Activated CD4-positive, alpha-beta T cell treated with anti-CD3 and anti-CD28 coated beads, Interleukin-2, amount 50 U/mL, for 48 hours (primary cell): ENCODE measurements at places on chromosomes 4 and X.
A peak's percentile ranks its signal among the peaks of the same experiment; 100 is the strongest.

DNA sequence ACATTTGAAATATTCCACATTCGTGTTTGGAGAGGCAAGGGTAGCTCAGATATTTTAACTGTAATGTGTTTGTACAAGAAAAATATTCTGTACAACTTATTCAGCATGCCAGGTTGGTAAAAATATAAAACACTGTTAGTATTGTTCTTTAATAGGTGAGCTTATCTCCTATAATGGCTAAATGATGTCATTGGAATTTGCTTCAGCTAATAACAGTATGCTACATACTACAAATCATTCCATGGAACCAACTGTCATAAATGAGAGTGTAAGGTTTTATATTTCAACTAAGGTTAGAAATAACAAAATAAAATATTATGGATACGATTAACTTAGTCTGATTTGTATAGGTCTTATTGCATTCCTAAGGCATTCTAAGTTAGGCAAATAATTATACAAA, 206.6 kb downstream of the ADGRL3 start:
- DNase-seq, result no peak

DNA sequence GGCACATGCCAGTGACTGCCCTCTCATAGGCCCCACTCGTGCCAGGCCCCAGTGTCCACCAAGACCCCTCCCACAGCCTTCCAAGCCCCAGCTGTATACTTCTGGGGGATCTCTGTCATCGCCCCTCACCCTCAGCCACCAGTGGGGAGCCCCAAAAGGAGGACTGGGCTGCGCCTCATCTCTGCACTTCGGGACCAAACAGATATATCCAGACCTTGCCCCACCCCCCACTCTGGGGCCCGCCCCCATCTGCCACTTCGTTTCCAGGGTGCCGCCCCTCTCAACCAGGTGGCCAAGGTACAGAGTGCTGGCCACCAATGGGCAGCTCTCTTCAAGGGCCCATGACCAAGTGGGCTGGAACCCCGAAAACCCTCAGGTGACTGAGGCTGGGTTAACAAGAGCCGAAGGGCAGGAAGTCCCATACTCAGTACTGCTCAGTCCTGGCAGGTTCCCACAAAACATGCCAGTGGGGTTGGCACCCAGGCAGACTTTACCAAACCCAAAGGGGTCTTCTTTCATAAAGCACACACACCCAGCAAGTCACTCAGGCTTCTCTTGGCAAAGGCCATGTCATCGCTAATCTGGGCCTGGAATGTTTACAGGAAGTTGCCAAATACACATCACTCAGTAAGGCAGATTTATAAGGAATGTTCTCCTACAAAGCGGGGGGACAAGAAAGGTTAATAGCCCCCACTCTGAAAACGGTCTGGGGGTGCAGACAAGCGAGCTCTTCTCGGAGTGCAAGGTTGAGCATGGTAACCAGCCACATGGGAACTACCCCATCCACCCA, 4.4 kb downstream of the ZFYVE28 start:
- peak; percentile 51 for DNase-seq

DNA sequence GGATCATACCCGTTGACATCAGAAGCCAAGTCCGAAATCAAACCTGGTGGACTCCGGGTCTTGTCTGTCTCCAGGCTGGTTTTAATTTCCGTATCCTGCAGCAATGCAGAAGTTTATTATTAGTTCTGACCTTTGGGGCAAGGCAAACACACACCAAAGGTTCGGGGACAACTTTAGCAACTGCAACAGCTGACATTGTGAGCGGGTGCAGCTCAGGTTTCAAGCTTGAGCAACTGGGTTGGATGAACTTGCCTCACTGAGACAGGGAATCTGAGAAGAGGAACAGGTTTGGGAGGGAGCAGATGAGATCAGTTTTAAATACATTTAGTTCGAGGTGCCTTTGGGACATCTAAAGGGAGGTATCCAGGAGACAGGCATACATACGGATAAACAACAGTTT, 110.7 kb downstream of the GNL3L start:
- no peak for DNase-seq

DNA sequence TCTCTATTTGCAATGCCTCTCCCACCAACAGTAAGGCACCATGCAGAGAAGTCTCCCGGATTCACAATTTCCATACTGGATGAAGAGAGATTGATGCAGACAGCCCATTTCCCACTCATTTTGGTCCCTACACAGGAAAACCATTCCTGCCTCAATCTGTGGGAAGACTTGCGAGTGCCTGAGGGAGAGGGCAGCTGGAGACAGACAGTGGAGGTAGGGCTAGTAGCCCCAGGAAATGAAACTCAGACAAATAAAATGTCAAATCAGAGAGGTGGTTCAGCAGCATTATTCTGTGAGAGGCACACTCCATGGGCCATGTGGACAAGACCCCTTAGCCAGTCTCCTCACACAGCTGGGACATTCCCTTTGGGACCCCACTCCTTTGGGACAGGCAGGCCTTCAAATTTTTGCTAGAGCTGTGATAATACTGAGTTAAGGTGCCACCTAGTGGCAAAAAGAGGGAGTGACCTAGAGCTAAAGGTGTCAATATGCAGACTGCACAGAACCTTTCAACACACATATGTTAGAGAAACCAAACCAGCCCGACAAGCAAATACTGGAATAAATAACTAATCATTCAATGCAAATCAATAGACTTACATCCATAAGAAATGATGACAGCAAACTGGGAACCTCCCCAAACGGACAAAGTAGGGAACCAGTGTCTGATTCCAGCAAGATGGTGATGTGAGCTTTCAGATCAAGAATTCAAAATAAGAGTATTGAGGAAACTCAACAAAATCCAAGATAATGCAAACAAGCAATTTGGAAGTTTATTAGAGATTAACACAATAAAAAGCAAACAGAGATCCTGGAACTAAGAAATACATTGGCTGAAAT, 1865.3 kb upstream of the AGA start:
- peak; percentile 2 for DNase-seq

- no peak for DNase-seq
These were observed 20.3 kb upstream of the GUCY1B1 start for GRCh38 chr4:155738548-155738947.

GRCh38 chr4:5971078-5971450, 47.2 kb downstream of the C4orf50 start:
- DNase-seq, result no peak

DNA sequence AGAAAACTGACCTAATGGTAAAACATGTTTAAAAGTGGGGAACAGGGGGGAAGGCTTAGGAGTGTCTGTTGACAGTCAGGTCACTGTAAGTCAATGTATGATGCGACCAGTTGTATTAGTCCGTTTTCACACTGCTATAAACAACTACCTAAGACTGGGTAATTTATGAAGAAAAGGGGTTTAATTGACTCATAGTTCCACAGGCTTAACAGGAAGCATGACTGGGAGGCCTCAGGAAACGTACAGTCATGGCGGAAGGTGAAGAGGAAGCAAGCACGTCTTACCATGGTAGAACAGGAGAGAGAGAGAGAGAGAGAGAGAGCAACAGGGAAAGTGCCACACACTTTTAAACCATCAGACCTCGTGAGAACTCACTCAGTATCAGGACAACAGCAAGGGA, 13.0 kb upstream of the PLAC1 start:
- no peak for DNase-seq

DNA sequence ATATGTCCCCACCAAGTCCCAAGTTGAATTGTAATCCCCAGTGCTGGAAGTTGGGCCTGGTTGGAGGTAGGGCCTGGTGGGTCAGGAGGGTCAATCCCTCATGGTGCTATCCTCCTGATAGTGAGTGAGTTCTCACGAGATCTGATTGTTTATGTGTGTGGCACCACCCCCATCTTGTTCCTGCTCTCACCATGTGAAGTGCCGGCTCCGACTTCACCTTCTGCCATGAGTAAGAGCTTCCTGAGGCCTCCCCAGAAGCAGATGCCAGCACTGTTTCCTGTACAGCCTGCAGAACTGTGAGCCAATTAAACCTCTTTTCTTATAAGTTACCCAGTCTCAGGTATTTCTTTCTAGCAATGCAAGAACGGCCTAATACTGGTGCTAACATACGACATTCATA, 22.7 kb upstream of the TMEM33 start:
- DNase-seq, result no peak

DNA sequence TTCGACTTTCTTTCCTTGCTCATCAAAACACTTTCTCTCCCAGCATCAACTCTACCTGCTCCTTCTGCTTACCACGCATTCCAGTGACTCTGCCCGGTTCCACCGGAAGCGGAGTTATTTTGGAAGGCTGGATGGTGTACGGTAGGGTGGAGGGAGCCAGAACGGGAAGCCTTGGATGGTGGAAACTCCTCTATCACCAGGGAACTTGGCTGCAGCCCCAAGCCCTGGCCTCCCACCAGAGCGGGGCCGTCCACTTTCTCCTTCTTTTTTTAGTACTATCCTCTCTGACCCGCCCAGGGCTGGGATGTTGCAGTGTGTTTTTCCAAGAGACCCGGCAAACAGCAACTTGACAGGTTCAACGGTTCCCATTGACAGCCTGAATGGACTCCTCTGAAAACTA, 27.6 kb downstream of the ADGRG2 start:
- no peak for DNase-seq

DNA sequence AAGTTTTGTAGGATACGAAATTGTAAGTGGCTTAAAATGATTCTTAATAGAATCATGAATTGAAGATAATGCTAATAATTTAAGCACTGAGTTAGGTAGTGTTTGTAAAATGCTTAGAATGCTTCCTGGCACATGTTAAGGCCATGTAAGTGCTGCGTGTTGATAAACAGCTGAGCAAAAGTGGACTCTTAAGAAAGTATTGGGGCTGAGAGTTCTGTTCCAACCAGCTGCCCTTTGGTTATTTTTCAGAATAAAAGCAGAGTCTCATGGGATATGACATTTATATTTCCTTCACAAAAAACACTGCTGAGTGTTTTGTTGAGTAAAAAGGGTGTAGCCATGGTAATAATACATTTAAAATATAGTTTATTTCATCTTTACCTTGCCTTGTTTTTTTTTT, 42.5 kb downstream of the HTT start:
- DNase-seq, result no peak

GRCh38 chr4:101065935-101066485, 281.3 kb downstream of the PPP3CA start:
- DNase-seq, result no peak

- peak; percentile 51 for DNase-seq
These were observed 87.0 kb downstream of the PHOX2B start for GRCh38 chr4:41661442-41662076.

DNA sequence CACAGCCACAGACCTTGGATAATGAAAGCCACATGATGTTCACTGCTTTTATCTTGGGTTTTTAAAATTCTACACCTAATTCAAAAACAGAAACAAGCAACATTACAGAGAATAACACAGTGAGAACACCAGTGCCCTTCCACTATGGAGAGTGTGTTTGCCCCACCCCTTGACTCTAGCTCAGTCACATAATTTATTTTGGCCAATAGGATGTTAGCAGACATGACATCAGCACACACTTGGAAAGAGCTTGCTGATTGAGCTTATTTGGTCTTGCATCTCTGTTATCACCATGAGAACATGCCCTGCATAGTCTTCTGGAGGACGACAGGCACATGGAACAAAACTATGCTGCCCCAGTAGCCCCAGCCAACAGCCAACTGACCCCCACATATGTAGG, 118.1 kb downstream of the HNRNPD start:
- no peak for DNase-seq

- DNase-seq, result no peak
These were observed 161.2 kb upstream of the SPRY1 start for GRCh38 chr4:123235431-123235830.

DNA sequence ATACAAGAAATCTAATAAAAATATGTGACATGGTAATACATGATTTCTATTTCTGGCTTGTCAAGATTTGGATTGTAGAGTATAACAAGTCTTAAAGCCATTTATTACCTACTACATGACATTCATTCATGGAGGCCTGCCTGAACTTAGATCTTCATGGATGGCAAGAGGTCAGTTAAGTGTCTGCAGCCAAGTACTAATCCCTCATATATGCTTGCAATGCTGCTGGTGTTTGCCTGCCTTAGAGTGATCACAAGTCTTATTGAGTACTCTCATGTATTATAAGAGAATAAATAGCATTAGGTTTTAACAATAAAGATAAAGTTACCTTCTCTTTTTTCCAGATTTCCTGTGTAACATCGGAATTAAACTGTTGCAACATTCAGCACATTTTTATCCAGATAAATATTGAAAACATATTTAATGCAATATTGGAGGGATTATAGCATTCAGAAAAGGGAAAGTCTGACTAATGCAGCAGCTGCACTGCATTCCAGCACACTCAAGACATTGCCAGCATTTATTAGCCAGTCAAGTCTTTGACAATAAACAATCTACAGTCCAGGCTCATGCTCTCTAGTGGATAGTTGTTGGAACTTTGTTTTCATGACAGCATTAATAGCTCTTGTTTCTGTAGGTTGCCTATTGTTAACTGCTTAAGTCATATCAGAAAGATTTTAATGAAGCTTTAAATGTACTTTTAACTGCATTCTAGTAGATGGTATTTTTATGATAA, 737.1 kb downstream of the FAT4 start:
- DNase-seq, result no peak

- DNase-seq, result no peak
These were observed 16.2 kb downstream of the PIGG start for GRCh38 chr4:515251-515650.

DNA sequence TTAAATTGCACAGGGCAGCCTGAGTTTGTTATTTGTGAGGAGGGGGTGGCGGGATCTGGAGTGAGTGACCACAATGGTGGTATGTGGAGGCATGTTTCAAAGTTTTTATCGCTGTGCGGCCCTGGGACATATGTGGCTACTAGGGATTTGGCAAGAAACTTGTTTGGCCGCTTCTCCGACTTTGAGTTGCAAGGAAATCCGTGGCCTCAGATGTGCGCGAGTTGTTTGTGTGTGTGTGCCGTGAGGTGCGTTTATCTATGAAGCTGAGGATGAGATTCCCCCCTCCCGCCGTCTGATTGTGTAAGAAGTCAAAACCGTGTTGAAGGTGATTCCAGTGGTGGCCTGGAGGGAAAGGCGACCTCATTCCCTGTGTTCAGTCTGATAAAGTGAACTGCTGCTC, 1.4 kb downstream of the JADE3 start:
- no peak for DNase-seq

DNA sequence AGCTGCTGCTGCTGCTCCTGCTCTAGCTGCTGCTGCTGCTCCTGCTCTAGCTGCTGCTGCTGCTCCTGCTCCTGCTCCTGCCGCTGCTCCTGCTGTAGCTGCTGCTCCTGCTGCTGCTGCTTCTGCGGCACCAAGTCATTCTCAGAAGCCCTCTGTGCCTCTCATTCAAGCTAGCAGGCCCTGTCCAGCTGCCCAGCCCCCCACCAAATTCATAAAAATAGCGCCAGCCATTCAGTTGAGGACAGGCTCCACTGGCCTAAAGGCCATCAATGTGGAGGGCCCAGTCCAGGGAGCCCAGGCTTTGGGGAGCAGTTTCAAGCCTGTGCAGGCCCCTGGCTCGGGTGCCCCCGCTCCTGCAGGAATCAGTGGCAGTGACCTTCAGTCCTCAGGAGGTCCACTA, 3.9 kb downstream of the SUPT20HL1 start:
- no peak for DNase-seq

- no peak for DNase-seq
These were observed 54.3 kb downstream of the TSC22D3 start for GRCh38 chrX:107721318-107721717.

DNA sequence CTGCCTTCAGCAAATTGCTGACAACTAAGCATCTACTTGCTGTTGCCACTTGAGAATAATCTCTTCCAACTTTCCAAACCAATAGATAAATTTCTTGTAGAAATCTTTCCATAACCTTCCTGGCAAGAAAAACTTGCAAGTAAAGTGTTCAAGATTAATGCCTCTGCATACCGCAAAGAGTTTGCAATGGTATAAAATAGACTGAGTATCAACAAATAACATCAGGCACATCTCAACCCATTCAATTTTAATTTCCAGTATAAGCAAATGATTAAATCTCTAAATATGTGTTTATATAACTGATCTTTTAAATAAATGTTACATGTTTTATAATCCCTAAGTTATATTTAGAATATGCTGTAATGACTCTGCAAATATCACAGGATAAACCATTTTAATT, 275.2 kb upstream of the AGA start:
- no peak for DNase-seq
